ENCODE measurements at places on chromosomes 4 and X.

DNA sequence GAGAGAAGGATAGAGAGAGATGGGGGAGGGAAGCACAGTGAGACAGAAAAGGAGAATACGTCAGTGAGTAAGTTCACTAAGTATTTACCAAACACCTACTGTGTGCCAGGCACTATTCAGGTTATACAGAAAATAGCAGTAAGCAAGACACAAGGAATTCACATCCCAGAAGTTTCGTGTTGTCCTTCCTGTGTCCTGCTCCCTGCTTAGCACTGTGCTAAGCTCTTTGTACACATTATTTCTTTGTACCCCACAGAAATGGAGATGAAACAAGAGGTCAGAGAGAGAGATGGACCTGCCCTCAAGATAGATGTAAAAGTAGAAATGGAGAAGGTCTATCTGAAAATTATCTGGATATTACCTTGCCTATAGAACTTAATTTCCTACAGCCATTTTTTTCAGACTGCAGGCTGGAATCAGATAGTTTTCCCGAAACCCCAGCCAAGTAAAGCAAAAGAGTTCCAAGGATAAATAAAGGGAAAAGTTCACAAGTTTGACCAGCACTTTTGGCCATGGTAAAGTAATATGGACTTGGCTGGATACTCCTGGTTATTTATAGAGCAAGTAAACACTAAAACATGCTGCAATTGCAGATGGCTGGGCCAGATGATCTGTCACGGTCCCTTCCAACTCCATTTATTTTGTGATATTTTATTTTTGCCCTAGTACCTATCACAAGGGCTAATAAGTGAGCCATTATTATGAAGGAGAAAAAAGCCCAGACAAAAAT is 353.7 kb upstream of the SLC7A11 start:
- no peak for DNase-seq

- no peak for DNase-seq
Measured at GRCh38 chr4:147981305-147981704, 249.4 kb downstream of the ARHGAP10 start.

- no peak for DNase-seq
Measured at GRCh38 chr4:26609391-26609790, 25.5 kb downstream of the TBC1D19 start.

DNA sequence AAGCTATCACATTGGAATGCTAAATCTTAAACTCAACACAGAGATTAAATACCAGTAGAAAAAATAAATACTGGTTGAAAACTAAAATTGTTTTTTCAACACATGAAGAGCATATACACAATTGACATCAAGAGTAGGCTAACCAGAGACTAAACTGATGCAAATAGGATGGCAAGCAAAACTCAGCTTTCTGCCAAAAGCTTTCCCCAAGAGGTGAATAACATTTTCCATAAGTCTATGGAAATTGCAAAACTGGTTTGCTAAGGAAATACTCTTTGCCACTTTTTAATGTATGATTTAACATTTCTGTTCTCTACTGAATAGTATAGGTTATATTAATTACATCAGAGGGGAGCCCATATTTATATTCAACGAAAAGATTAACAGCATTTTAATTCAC is 23.8 kb downstream of the IQCM start:
- no peak for DNase-seq

DNA sequence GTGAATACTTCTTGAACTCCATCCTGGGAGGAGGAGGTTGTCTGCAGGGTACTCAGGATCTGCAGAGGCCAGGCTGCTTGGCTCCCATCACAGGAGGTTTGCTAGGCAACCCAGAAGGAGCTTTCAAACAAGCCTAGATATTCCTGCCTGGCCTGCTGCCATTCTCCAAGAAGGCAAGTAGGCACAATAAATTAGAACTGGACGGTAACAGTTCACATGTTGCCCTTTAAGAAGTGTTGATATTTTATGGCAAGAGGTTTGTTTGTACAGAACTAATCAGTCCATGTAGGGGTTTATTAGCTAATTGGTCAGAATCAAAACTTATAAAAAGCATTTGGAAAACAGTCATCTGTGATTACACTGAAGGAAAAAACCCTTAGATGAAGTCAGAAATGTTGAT is 39.3 kb downstream of the SYNPO2 start:
- no peak for DNase-seq

DNA sequence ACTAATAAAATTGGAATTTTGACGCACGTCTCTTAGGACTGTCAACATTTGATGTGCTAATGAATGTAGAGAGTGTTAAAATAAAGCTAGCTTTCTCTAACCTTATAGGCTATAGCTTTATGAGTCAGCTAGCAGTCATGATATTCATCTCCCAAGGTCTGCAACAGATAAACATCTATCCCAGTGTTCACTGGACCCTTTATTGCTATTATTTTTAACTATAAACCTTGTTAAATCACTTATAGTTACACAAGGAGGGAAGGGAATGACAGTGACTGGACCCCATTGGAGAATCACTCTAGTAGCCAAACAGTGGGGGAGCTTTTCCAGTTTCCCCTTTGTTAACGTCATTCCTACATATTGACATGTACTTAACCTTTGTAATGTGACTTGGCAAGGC is 67.9 kb upstream of the SHISA3 start:
- no peak for DNase-seq

DNA sequence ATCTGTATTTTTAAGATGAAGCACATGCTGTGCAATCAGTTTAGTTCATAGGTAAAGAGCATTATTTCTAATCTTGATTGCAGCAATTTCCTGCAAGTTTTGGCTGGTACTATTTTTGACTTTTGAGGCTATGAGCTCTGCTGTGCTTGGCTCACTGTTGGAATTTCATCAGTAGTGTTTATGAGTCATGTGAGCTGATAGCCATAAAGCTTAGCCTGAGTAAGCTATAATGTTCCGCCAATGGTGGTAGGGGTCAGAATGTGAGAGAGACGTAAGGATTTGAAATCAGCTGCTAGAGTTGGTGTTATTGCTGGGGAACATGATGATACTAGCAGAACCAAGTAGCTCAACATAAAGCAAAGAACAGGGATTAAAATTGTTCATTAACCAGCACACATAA is 590.9 kb upstream of the GNPDA2 start:
- DNase-seq = no peak

DNA sequence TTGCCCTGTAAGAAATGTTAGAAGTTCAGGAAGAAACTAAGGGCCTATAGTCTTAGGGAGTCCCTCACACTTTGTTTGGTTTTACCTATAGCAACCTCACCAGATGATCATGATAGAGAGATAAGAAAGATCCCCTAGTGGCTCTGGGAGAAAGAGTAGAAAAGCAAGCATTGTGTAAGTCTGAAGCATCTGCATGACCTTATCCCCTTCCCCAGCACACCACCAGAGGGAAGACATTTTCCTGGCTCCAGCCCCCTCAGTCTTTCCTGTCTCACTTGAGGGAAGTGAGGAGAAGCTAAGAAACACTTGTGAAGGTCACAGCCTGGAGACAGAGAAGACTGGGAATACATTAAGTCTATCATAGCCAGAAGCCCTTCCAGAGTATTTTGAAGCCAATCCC is 154.0 kb downstream of the EVC2 start:
- no peak for DNase-seq

DNA sequence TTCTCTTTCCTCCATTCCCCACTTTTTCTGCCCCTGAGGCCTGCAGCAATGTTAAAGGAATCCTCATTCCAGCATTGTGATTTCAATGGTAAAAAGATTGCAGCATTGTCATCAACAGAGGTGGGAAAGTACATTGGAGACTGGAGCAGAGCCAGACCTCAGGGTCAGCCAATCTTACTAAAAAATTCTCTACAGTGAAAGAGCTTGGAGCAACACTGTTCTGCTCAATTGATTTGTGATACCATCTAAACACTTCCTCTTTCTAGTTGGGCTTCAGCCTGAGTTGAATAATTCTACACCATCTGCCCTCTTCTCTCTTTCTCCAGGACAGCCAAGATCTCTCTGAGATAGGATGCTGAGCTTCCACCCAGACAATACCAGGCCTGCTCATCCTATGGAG is 176.5 kb downstream of the AR start:
- no peak for DNase-seq

GRCh38 chr4:153221783-153222706 is 17.8 kb downstream of the TRIM2 start:
- DNase-seq = peak; percentile 59

DNA sequence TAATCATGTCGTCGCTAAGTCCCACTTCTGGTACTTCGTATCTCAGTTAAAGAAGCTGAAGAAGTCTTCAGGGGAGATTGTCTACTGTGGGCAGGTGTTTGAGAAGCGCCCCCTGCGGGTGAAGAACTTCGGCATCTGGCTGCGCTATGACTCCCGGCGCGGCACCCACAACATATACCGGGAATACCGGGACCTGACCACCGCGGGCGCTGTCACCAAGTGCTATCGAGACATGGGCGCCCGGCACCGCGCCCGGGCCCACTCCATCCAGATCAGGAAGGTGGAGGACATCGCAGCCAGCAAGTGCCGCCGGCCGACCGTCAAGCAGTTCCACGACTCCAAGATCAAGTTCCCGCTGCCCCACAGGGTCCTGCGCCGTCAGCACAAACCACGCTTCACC is 11.3 kb downstream of the PNCK start:
- no peak for DNase-seq

DNA sequence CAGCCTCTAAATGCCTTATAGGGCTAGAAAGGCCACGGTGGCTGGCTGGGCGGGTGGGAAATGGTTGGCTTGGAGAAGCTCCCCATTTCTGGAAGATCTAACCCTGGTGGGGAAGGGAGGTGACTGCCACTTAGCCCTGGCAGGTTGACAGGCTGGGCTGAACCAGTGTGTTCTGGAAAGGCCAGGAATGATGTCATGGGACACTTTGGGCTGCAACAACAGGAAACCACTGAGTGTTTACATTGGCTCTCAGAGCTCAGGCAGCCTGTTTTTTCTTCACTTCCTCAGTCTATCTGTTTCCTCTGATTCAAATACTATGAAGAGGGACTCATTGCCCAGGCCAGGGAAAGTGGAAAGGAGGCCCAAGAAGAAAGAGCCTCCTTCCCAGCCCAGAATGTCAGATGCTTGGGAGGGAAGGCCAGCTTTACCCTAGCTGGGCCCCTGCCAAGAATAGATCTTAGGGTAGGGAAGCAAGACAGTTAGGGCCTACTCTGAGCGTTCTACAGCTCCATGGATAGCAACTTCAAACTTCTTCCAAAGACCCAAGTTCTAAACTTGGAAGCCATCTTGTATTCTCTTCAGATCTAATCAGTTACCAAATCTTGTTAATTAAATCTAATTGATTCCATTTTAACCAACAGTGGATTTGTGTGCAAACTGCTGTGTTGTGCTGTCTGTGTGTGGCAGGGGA is 65.8 kb upstream of the MSN start:
- DNase-seq = no peak

DNA sequence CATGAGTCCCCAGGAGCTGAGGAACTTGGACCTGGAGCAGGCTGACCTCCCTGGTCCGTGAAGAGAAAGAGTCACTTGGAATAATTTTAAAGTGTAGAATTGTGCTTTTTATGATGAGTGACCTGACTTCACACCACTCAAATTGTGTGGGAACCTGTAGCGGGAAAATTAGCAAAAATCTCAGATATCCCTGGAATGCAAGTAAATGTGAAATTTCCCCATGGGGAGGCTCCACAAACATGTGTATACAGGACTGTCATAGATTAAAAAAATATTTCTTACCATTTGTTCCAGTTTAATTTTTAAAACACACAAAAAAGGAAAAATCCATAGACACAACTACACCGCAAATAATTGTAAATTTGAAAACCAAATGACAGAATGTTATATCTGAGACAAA is 1079.6 kb upstream of the PABPC4L start:
- no peak for DNase-seq

DNA sequence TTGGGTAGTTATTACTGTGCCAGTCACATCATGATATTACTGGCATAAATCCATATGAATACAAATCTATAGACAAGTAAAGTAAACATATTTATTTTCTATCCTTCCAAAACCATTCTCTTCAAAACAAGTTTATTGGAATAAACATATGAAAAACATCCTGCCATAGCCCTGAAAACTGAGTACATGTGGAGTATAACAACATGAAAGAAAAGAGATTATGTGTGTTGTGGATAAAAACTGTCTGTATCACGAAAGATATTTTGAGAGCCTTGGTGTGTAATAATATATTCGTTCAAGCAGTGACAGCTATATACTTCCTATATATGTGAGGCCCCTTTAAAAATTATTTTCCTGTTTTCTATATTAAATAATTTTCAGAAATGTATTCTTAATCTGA is 1742.2 kb downstream of the ARAP2 start:
- no peak for DNase-seq
